Suppressor macrophage treated with lipopolysaccharide for 4 hours (primary cell): ENCODE measurements at places on chromosomes 3 and 15.

GRCh38 chr15:73901126-73901810 lies 25.0 kb upstream of the LOXL1 start:
- no peak for DNase-seq

GRCh38 chr3:50242851-50243542 lies 7.0 kb downstream of the GNAI2 start:
- DNase-seq = peak; percentile 96

DNA sequence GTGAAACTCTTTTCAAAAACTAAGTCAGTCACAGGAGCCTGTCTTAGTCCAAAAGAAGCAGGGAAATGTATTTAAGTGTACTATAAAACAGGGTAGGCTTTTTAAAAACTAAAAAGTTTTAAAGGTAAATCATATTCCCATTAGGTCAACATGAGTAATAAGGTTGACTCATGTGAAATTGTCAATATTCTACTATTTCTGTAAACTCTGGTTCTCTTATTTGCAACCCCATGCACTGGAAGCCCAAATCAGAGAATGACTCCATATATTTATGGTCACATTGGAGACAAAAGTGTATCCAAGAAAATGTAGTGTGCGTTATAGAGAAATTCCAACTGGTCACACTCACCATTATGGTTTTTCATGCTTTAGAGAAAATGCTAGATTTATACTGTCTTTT lies 600.3 kb upstream of the TGFBR2 start:
- no peak for DNase-seq

DNA sequence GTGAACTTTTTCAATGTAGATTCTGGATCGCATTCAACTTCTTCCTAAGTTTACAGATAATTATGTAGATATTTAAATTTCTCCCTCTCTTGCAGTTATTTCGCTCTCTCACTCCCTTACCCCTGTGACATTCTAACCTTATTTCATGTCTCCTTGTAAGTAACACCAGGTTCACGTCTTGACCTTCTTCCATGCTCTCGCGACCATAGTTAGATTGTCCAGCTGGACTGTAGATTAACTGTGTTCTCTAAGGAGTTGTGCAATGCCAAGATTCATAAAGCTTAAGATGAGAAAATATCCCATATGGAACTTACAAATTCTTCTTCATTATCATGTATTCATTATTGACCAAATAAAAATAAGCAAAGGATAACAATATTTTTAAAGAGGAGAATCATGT lies 430.5 kb downstream of the GABRG3 start:
- no peak for DNase-seq

DNA sequence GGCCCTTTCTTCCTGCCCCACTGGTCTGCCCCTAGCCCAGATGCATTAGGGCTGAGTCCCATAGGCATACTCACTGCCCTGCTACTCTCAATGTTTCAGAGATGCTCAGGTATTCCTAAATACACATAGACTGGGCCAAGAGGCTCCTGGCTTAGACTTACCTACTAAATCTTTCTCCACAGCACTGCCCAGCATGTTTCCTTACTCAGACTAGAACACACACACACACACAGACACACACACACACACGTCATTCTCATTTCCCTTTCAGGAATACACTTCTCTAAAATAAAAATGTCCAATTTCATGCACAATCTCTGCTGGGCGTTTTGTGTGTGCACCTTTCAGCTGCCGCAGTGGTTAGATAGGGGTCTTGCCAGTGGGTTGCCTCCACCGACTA lies 175.7 kb downstream of the FAM43A start:
- peak; percentile 75 for DNase-seq

DNA sequence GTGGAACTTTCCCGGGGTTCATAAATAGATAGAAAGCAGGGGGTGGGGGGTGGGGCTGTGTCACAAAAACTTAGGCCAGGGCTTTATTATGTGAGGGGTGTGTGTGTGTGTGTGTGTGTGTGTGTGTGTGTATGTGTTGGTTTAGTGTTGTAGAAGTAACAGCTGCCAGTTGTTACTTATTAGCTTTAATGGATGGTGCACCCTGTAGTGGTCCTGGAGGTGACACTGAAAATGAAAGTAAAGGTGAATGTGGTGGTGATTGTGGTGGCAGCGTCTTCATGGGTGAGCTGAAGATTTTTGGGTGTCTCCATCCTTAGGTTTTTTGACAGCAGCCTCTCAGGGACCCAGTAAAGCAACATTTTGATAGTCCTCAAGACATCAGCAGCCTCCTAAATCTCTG lies 449.9 kb downstream of the PDCD6IP start:
- no peak for DNase-seq

DNA sequence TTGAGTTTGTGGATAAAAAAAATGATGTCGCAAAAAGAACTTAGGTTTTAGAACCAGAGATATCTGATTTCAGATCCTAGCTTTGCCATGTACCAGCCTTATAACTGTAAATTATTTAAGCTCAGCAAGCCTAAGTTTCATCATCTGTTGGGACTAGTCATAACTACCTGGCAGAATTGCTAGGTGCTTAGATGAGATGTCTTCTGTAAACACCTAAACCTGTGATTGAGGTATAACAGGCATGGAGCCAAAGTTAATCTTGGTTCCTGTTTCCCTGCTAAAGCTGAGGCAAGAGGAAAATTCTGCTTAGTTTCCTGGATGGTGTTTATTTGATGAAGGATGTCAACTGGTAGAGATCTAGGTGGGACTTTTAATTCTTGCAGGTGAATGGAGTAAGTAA lies 331.3 kb upstream of the RBMS3 start:
- DNase-seq = no peak

- no peak for DNase-seq
These were observed 36.9 kb downstream of the MRPS11 start for GRCh38 chr15:88504445-88504844.

DNA sequence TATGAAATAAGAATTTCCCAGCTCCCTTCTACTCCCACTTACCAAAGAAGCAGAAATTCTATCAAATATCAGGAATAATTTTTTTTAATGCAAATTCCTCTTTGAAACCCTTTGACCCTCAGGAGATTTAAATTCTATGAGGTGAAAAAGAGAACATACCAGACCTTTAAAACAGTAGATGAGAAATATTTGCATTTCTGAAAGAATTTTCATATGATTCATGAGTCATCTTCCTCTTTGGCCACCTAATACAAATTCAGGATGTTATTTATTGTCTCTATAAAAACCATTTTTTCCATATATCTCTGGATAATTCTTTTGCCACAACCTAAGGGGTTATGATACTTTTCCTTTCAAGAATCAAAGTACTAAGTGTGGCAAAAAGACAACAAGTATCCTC lies 67.3 kb upstream of the ST3GAL6 start:
- DNase-seq = peak; percentile 32

- peak; percentile 96 for DNase-seq
These were observed 15.3 kb upstream of the FANCD2 start for GRCh38 chr3:10010878-10011465.

- DNase-seq = no peak
These were observed 189.1 kb downstream of the FAM43A start for GRCh38 chr3:194874783-194875182.

DNA sequence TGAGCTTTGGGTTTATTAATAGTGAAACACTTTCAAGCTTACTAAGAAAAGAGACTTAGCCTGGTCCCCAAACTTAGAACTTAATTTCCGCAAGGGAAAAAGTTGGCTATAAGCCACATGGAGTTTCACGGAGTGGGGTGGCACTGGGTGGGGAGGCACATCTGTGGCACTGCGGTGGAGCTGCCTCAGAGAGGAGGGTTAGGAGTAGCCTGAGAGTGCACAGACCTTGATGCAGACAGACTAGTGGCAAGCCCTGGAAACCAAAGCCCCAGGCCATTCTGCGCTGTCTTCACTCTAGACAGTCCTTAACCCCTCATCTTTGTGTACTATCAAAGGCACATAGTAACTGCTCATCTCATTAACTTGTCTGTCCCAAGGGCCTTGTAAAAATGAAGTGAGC lies 22.0 kb downstream of the CXCR6 start:
- DNase-seq = no peak

DNA sequence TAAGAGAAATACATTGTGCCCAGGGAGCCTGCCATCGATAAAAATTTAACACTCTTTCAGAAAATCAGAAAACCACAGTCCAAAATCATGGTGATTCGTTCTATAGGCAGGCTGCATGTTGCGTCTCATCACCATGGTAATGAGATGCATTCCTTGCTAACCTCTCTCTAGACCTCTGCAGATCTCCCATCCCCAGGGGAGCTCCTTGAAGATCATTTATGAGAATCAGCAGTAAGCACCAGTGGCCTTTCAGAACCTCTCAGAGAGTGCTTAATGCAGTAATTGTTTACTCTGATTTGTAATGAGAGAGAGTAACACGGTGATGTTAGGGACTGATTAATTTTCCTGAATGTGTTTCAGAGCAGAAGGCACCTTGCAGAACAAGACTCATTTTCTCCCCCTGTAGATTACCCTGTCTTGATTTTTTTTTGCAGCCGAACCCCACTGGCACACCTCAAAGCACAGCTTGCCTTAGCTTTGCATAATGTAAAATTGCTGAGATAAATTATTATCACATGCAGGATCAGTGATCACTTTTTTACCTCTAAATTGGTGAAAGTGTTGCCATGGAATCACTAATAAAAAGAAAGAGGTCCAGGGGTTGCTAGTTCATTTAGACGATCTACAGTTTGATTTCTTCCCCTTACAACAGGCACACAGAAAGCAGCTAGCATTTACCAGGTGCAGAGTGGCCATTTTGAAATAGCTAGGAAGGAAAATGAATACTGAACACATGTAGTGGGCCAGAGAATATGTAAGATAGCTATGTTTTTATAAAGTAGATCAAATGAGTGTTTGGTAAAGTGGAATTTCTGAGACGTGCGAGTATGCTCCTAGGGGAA lies 98.9 kb upstream of the CHL1 start:
- no peak for DNase-seq

DNA sequence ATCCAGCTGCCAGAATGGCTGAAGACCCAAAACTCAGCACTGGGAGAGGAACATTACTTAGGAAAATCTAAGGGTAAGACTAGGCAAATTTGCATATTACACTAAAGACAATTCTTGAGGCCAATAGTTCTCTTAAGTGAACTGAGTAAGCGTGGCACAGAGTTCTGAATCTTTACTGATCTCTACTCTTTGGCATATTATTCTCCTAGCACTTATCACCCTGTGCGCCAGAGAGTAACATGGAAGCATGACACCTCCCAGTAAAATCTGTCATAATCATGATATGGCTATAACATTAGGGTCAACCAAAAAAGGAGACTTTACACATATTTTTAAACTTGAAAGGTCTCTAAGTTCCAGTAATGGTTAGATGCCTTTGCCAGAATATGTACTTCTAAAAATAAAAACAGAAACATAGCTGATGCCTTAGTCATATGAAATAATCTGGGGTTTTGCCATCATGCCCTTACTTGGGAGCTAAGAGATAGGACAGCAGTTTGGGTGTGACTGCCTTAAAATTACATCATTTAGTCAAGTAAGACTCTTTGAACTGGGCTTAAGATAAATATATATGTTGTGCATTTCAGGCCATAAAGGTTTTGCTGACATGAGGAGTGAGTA lies 290.5 kb downstream of the PLCL2 start:
- no peak for DNase-seq

- no peak for DNase-seq
These were observed 33.5 kb downstream of the CLDN18 start for GRCh38 chr3:138043266-138044029.

GRCh38 chr3:132034486-132035464 lies at the start of gene CPNE4:
CPNE4 (minus strand) TSS chr3:132035014.
- DNase-seq = peak; percentile 76
